Articular chondrocyte of knee joint (primary cell): ENCODE measurements at places on chromosomes 4 and X. TPM values are rescaled to one million over a fixed set of nuclear protein-coding genes. Genes with fewer than 3 reads are reported as not detected.

Gene TLL1
- total RNA-seq = 3.8 and 9.7 TPM in 2 replicates

Gene CT45A2
- not detected in 2 replicates for total RNA-seq

Gene HPGDS
- not detected in 2 replicates for total RNA-seq

Gene SPANXD
- total RNA-seq = not detected in 2 replicates

Gene XAGE1A
- not detected in 2 replicates for total RNA-seq

Gene PDZD4
- total RNA-seq = 0.78 and 0.97 TPM in 2 replicates

Gene PTPN13
- total RNA-seq = 24.0 and 44.3 TPM in 2 replicates

Gene ASB5
- total RNA-seq = 0.26 and 0.97 TPM in 2 replicates

Gene HSD17B13
- under 0.01 TPM in 2 replicates for total RNA-seq
